ENCODE measurements at places on chromosomes 2 and 18.

DNA sequence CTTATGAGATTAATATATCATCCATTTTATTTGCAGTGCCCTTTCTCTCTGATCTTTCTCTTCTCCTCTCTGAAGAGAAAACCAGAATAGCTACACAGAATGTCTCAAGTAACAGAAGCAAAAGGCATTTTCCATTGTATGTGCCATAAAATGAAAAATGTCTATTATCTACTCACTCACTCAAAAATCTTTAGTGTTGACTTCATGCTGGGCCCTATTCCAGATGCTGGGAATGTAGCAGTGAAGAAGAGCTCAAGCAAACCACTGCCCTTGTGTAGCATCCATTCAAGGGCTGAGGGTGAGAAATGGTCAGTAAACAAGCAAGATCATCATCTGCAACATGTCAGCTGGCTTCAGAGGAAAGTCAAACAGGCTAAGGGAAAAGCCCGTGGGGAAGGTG is 427.7 kb downstream of the METTL4 start:
- no peak for DNase-seq

- no peak for DNase-seq
These were observed 187.1 kb downstream of the PTPRM start for GRCh38 chr18:7754258-7754657.

DNA sequence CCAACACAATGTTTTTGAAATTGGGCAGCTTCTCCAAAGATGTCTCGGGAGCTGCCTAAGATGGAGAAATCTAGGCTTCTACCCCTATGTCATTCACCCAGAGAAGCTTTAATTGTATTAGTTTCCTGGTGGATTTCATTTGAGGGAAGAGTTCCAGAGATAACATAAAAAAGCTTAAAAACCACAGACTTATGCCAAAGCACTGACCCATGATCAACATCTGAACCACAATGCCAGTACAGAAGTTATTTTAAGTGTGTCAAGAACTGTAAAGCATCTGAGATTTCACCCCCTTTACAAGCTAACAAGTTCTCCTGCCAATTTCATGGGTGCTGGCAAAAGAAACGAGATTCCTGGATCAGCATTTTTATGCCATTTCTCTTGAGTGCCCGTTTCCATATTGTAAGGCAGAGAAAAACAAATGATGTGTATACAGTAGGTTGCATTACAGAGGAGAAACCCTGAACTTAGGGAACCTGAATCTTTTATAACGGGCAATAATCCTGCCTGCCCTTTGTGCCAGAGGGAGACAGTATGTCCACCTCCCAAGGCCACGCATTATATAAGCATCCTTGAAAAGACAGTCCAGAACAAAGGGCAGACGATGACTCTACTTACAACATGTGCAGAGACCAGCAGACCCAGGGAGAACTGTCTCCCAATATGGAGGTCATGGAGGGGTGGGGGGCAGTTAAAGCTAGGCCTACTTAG is 44.1 kb downstream of the MREG start:
- DNase-seq = no peak

GRCh38 chr2:12930391-12930790 is 213.7 kb downstream of the TRIB2 start:
- no peak for DNase-seq

GRCh38 chr2:231052494-231053451 is 3.9 kb upstream of the PSMD1 start:
- peak; percentile 91 for DNase-seq

GRCh38 chr2:30959653-30960052 is 152.4 kb upstream of the CAPN13 start:
- DNase-seq = no peak

DNA sequence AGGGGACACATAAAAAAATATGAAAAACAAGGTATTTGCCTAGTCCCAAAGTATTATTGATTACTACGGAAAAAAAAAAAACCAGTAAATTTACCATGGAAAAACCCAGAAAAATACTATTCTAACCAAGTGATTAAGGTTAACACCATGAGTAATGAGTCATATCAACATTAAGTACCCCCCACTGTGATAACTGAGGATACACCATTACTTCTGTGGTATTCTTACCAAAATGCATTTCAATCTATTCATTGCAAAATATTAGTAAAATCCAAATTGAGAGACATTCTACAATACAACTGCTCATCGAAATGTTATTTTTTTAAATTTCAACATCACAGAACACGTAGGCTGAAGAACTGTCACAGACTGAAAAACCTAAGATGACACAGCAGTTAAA is 669.8 kb downstream of the ZEB2 start:
- DNase-seq = no peak

- DNase-seq = no peak
These were observed 64.2 kb downstream of the SCG2 start for GRCh38 chr2:223537651-223538601.

DNA sequence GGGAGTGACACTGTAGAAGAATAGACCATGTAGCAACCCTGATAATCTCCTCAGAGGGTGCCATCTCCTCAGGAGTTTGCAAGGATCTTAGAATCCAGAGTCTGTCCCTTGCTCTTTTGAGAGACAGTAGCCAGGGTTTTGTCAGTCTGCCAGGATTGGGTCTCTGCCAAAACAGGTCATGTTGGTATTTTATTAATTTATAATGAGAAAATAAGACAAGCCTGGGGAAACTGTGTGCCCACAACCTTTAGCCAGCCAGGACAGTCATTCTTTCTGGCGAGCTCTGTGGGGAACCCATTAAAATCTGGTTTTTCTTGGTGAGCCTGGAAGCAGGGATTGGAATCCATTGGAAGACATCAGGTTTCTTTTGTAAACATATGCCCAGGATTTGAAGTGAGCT is 78.6 kb downstream of the PTPRM start:
- DNase-seq = no peak

- no peak for DNase-seq
These were observed 26.0 kb upstream of the TNS1 start for GRCh38 chr2:218028562-218029348.

DNA sequence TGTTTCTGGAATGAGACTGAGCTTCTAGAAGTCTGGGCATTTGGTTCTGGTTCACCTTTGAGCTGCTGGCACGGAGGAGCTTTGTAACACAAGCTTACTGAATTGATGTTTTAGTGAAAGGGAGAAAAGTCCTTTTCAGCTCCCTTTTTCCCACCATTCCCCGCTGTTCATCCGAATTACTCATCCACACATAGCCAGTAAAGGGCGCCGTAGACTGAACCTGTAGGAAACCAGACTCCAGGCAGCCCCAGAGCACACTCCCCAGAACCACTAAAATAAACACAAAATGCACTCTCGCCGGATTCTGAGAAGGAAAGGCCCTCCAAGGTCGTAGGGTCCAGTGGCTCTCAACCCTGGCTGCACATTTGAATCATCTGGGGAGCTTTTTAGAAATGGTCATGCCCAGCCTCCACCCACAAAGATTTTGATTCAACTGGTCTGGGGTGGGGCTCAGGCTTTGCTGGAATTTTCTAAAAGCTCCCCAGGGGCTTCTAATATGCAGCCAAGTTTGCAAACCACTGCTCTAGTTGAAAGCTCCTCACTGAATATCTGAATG is 29.6 kb downstream of the TCF7L1 start:
- no peak for DNase-seq

DNA sequence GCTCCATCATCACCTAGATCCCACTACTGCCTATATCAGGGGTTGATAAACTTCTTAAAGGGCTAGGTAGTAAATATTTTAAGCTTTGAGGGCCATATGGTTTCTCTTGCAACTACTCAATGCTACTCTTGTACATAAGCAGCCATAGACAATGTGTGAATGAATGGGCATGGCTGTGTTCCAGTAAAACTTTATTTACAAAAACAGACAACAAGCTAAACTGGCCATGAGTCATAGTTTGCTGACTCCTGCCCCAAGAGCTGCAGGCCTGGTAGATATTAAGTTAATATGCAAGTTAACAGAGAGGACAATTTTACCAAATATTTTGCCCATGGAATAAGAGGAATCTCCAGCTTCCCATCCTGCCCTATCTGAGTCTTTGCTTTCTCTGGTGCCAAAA is 29.8 kb upstream of the MYO3B start:
- no peak for DNase-seq

GRCh38 chr2:133780997-133781513 is 212.8 kb upstream of the NCKAP5 start:
- DNase-seq = no peak

DNA sequence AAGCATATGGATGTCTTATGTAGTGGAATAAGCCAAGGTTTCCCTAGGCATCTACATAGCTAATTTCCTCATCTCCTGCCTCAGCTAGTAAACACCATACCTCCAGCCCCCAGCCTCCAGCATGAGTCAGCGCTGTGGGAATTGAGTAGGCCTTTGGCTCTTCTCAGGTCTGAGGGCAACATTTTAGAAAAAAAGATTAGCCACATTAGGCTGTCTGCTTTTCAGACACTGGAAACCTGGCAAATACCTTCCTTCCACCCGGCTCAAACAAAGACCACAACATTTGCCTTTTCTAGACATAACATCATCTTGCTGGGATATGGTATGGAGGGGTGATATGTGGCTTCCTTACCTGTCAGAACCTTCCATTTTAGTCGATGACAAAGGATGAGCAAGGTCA is 6.1 kb upstream of the CCDC195 start:
- DNase-seq = no peak

GRCh38 chr2:85477884-85478283 is 59.4 kb downstream of the SH2D6 start:
- no peak for DNase-seq

GRCh38 chr18:29164020-29164706 is 987.2 kb upstream of the CDH2 start:
- no peak for DNase-seq

GRCh38 chr2:113276761-113277425 is 1.8 kb downstream of the PAX8 start:
- DNase-seq = no peak

DNA sequence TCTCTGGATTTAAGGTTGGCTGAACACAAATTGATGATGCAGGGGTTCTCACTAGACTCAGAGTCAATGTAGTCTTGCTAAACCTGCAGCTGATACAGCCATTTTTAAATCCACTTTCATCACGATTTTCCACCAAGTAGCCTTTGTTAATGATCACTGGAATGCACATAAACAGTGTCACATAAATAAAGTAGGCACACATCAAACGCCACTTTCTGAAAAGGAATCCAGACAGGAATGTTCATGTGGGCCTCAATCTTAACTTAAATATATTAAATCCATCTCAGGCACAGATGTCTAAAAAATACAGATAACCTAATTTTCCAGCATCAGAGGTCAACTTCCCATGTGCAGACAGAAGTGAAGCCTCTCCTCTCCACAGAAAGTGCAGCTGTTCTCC is 58.3 kb downstream of the LAMA1 start:
- no peak for DNase-seq

GRCh38 chr2:95761556-95761955 is 169.8 kb downstream of the TRIM43 start:
- no peak for DNase-seq

GRCh38 chr2:71898375-71898774 is 249.3 kb downstream of the CYP26B1 start:
- no peak for DNase-seq

DNA sequence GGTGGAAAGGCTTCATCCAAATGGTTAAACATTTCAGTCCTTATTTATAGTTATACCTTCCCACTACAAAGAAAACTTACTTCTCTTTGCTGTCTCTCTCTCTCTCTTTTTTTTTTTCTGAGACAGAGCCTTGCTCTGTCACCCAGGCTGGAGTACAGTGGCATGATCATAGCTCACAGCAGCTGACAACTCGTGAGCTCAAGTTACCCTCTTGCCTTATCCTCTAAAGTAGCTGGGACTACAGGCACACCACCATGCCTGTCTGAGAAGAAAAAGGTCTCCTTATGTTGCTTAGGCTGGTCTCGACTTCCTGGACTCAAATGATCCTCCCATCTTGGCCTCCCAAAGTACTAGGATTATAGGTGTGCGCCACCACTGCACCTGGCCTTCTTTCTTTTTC is 32.3 kb upstream of the OLA1 start:
- DNase-seq = no peak

GRCh38 chr2:121881038-121881437 is 125.6 kb downstream of the TSN start:
- DNase-seq = no peak

- DNase-seq = peak; percentile 64
These were observed 6.1 kb upstream of the CASP8 start for GRCh38 chr2:201254081-201254730.

GRCh38 chr2:165173215-165173614 is 30.6 kb downstream of the SCN3A start:
- DNase-seq = no peak

DNA sequence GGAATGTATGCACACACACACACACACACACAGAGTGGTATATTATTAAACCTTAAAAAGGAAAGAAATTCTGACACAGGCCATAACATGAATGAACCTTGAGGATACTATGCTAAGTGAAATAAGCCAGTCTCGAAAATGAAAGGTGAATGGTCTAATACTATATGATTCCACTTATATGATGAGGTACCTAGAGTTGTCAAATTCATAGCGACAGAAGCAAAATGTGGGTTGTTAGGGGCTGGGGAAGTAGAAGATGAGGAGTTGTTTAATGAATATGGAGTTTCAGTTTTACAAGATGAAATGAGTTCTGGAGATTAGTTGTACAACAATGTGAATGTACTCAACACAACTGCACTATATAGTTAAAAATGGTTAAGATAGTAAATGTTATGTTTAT is 118.1 kb downstream of the ABCA12 start:
- DNase-seq = peak; percentile 13

DNA sequence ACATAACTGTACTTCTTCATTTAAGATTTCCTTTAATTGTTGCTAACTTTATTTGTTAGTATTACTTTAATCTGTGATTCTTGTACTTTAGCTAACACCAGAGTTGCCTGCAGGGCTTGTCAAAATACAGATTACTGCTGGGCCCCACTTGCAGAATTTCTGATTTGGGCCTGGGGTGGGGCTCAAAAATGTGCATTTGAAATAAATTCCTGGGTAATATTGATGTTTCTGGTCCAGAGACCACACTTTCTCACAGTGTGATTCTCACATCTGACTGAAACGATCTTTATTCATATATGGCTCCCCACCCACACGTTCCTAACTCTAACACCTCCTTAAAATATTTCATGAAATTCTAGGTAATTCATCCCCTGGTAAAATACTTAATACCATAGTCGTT is 452.6 kb upstream of the ACVR2A start:
- no peak for DNase-seq

GRCh38 chr2:215354771-215355695 is 43.2 kb downstream of the ATIC start:
- no peak for DNase-seq

GRCh38 chr2:41916177-41916576 is 131.6 kb upstream of the PKDCC start:
- DNase-seq = no peak

GRCh38 chr2:46963210-46963609 is 47.6 kb upstream of the MCFD2 start:
- DNase-seq = no peak
